ENCODE measurements at places on chromosomes 4 and X. TPM values are rescaled to one million over a fixed set of nuclear protein-coding genes. Genes with fewer than 3 reads are reported as not detected.

EFHC2 gene
- not detected for total RNA-seq

EPHA5 gene
- total RNA-seq = 0.11 TPM

TMEM33 gene
- 66.2 TPM for total RNA-seq

HTR2C gene
- not detected for total RNA-seq

TLR8 gene
- not detected for total RNA-seq

FAM13A gene
- 10.3 TPM for total RNA-seq

HPGD gene
- 85.5 TPM for total RNA-seq

DGAT2L6 gene
- total RNA-seq = not detected

UGT2B7 gene
- total RNA-seq = 3.0 TPM

CPE gene
- 4.6 TPM for total RNA-seq

XPNPEP2 gene
- total RNA-seq = 0.32 TPM

GRID2 gene
- total RNA-seq = not detected

MAGEB2 gene
- total RNA-seq = not detected

RASSF6 gene
- total RNA-seq = 2.4 TPM

FAM114A1 gene
- 20.8 TPM for total RNA-seq

ACE2 gene
- total RNA-seq = 1.8 TPM

PABPC5 gene
- total RNA-seq = not detected

ABCG2 gene
- 23.7 TPM for total RNA-seq

XAGE2 gene
- 5.7 TPM for total RNA-seq

ARAF gene
- total RNA-seq = 68.5 TPM

MAD2L1 gene
- total RNA-seq = 54.7 TPM

SPANXA2 gene
- total RNA-seq = not detected

SOD3 gene
- 3.8 TPM for total RNA-seq

PGRMC1 gene
- 107 TPM for total RNA-seq

NUDT11 gene
- not detected for total RNA-seq

FGB gene
- total RNA-seq = 29.4 TPM

CT45A5 gene
- total RNA-seq = not detected

ARHGAP10 gene
- 36.6 TPM for total RNA-seq

ANOS1 gene
- 0.91 TPM for total RNA-seq

SPOCK3 gene
- 3.0 TPM for total RNA-seq

USP51 gene
- 1.2 TPM for total RNA-seq

CXCL11 gene
- not detected for total RNA-seq

AGTR2 gene
- total RNA-seq = not detected

PAGE4 gene
- total RNA-seq = 22.4 TPM

PF4V1 gene
- not detected for total RNA-seq

TEX13B gene
- total RNA-seq = not detected

GLOD5 gene
- not detected for total RNA-seq

NEXMIF gene
- not detected for total RNA-seq

UCP1 gene
- 0.51 TPM for total RNA-seq

TCEAL1 gene
- 11.8 TPM for total RNA-seq

FATE1 gene
- not detected for total RNA-seq

ADGRG4 gene
- not detected for total RNA-seq

CXCL3 gene
- 4.3 TPM for total RNA-seq

AMOT gene
- 55.7 TPM for total RNA-seq

MAOA gene
- total RNA-seq = 0.74 TPM

ARHGAP36 gene
- not detected for total RNA-seq

LRP2BP gene
- 0.20 TPM for total RNA-seq

CSAG3 gene
- total RNA-seq = not detected

AVPR2 gene
- total RNA-seq = not detected

DYNLT3 gene
- 27.5 TPM for total RNA-seq

RPA4 gene
- total RNA-seq = 0.75 TPM

JCHAIN gene
- not detected for total RNA-seq

TXK gene
- 0.63 TPM for total RNA-seq

HSFX2 gene
- total RNA-seq = not detected

KCTD8 gene
- total RNA-seq = not detected

Data from Caco-2 (cell line).